ENCODE measurements at places on chromosomes 5 and 9. TPM values are rescaled to one million over a fixed set of nuclear protein-coding genes. Genes with fewer than 3 reads are reported as not detected.
A peak's percentile ranks its signal among the peaks of the same experiment; 100 is the strongest.

GRCh38 chr9:93111371-93112115, 15.5 kb downstream of the CARD19 start:
- no peak overlapping the region for H3K4me3 ChIP-seq
- H3K27me3 ChIP-seq: no peaks in the 10 kb centered on the region
- no peak for DNase-seq
- peaks cover 14% of the 10 kb centered on the region for H3K4me1 ChIP-seq

CCIN gene
- 0.21 TPM for polyA plus RNA-seq

GRCh38 chr5:82290908-82291307, 12.8 kb upstream of the RPS23 start:
- no peak for DNase-seq
- peaks cover 14% of the 10 kb centered on the region for H3K4me1 ChIP-seq
- no peak overlapping the region for H3K27ac ChIP-seq
- H3K4me3 ChIP-seq: no peak overlapping the region
- no peaks in the 10 kb centered on the region for H3K27me3 ChIP-seq

DNA sequence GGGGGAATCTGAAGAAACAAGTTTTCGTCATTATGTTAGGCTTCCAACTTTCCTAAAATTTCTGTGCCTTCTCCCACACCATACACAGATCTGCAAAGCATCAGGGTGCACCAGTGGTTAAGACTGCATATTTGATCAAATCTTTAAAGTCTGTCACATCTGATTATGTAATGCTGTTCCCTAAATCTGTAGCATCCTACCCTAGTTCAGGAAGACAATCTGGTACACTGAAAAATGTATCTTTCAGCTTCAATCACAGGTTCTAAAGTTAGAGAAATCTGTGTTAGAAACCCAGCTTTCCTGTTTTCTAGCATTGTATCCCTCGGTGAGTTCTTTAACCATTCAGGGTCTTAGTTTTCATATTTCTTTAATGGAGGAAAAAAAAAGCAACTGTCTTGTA, 3.9 kb downstream of the SSBP2 start:
- no peak overlapping the region for H3K4me3 ChIP-seq
- no peak overlapping the region for H3K27ac ChIP-seq
- no peaks in the 10 kb centered on the region for H3K4me1 ChIP-seq
- no peaks in the 10 kb centered on the region for H3K27me3 ChIP-seq

- no peaks in the 10 kb centered on the region for H3K36me3 ChIP-seq
- H3K27me3 ChIP-seq: no peaks in the 10 kb centered on the region
- H3K4me1 ChIP-seq: no peaks in the 10 kb centered on the region
- no peak overlapping the region for H3K4me3 ChIP-seq
- DNase-seq: no peak
These were observed 94.3 kb downstream of the RPS23 start for GRCh38 chr5:82183828-82184227.

DNA sequence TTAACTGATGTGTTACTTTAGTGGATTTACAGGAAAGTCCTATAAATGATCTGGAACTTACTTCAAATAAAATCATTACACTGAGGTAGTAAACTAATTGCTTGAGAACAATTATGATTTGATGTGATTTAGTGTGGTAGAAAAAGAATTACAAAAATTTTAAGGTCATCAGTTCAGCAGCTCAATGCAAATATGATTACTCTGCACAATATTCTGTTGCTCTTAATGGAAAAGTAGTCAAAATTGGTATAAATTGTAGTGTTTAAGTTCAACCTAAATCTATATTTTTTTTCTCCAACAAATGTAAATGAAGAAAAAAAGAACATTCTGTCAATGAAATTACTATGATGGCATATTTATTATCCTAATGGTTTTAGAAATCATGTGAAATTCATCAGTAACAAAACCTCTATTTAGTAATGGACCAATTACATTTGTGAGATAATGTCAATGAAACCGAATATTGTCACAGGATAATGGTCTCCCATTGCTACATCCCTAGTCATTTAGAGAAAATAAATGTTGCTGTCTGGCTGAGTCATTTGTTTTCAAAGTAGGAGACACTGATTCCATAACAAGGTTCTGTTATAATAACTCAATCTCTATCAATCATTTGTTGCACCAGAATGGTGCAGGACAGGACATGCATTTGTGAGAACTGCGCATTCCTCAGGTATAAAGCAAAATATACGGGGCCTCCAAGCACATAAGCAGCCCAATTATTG, 177.1 kb downstream of the NFIB start:
- DNase-seq: no peak
- no peaks in the 10 kb centered on the region for H3K36me3 ChIP-seq
- no peak overlapping the region for H3K27ac ChIP-seq

PTPRD gene
- polyA plus RNA-seq: 19.8 TPM

GRCh38 chr5:55176176-55176818, 3.3 kb upstream of the CDC20B start:
- H3K27ac ChIP-seq: no peak overlapping the region
- H3K27me3 ChIP-seq: peaks cover 28% of the 10 kb centered on the region
- DNase-seq: peak; percentile 88
- H3K4me3 ChIP-seq: peak overlapping the region; percentile 61
- H3K36me3 ChIP-seq: no peaks in the 10 kb centered on the region
- peaks cover 7% of the 10 kb centered on the region for H3K4me1 ChIP-seq

GRCh38 chr5:151249281-151249680, 3.7 kb upstream of the GM2A start:
- no peak overlapping the region for H3K27ac ChIP-seq
- DNase-seq: no peak
- H3K36me3 ChIP-seq: no peaks in the 10 kb centered on the region
- H3K27me3 ChIP-seq: no peaks in the 10 kb centered on the region

GRCh38 chr9:33029231-33029786, 4.2 kb downstream of the DNAJA1 start:
- H3K4me3 ChIP-seq: no peak overlapping the region
- DNase-seq: no peak
- H3K27ac ChIP-seq: no peak overlapping the region
- peaks cover 79% of the 10 kb centered on the region for H3K36me3 ChIP-seq
- no peaks in the 10 kb centered on the region for H3K27me3 ChIP-seq

PDCD1LG2 gene
- not detected for polyA plus RNA-seq

PCSK1 gene
- 0.97 TPM for polyA plus RNA-seq

PAXX gene
- 56.8 TPM for polyA plus RNA-seq

CCNG1 gene
- polyA plus RNA-seq: 165 TPM

- H3K4me1 ChIP-seq: no peaks in the 10 kb centered on the region
- peaks cover 8% of the 10 kb centered on the region for H3K36me3 ChIP-seq
- no peak overlapping the region for H3K4me3 ChIP-seq
- no peak for DNase-seq
- no peak overlapping the region for H3K27ac ChIP-seq
These were observed 24.8 kb downstream of the HRH2 start for GRCh38 chr5:175682664-175683063.

DNA sequence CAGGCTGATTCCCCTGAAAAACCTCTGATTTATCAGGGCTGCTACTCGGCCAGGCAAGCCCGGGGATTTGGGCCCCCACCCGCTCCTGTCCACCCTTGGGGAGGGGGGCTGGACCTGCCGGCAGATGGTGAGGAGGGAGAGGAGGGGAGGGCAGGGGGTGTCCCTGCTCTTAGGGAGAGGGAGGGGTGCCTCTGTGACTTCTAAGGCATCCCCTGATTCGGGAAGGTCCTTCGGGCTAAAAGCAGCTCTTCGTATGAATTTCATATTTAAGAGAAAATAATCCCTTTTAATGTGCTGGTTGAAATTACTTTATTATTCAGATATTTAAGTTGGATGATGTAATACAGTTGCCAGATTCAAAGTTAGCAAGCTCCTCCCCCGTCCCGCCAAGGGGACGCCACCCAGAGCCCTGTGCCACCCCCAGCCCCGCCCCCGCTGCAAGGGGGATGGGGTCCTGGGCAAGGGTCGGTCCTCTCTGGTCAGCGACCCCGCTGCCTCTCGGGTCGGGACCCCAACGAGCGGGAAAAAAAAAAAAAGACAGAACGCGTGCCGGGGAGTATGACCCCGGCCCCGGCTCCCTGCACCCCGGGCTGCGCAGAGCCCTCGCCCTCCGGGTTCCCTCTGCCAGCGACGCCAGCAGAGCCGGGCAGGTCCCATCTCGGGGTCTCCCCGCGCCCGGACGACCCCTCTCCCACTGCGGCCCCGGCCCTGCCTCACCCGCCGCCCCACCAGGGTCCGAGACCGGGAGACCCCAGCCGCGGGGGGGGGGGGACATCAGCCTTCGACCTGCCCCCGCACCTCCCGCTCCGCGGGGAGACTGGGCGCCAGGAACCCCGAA, 12.4 kb downstream of the LHX3 start:
- no peak overlapping the region for H3K27ac ChIP-seq
- no peak for DNase-seq
- H3K27me3 ChIP-seq: peaks cover 78% of the 10 kb centered on the region
- no peaks in the 10 kb centered on the region for H3K36me3 ChIP-seq

DNA sequence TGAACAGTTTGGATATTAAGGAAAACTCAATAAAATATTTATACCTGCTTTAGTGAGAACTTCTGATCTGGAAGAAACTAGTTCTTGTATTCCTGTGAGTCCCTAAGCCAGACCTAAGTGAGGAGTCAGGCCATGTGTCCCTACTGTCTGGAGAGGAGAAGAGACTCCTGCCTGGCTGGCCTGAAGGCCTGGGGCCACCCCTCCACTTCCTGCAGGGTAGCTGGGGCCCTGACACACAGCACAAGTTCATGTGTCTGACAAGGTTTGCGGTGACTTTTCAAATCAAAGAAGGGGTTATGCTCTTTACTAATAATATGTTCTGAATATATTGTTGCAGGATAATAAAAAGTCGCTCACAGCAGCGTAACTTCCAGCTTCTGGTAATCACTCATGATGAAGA, 16.1 kb upstream of the IL13 start:
- no peak overlapping the region for H3K4me3 ChIP-seq
- H3K4me1 ChIP-seq: peaks cover 5% of the 10 kb centered on the region
- peaks cover 35% of the 10 kb centered on the region for H3K36me3 ChIP-seq

DNA sequence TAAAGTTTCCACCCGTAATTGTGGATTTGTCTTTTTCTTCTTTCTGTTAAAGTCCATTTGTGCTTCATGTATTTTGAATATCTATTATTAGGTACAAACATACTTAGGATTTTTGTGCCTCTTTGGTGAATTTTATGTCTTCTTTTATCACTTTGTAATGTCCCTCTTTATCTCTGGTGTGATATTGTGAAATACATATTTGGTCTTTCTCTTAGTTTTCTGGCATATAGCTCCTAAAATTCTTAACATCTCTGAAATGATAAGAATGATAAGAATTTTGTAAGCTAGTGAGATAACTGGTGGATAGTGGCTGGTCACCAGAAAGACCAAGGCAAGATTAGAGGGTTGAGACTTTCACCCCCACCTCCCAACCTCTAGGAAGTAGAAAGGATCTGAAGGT, 111.1 kb downstream of the KCTD16 start:
- H3K4me3 ChIP-seq: no peak overlapping the region
- H3K27ac ChIP-seq: no peak overlapping the region
- H3K27me3 ChIP-seq: no peaks in the 10 kb centered on the region
- DNase-seq: no peak
- no peaks in the 10 kb centered on the region for H3K4me1 ChIP-seq
- no peaks in the 10 kb centered on the region for H3K36me3 ChIP-seq

GRCh38 chr5:115850744-115851416, 9.1 kb downstream of the AP3S1 start:
- H3K4me3 ChIP-seq: no peak overlapping the region
- no peak overlapping the region for H3K27ac ChIP-seq
- no peaks in the 10 kb centered on the region for H3K4me1 ChIP-seq
- DNase-seq: no peak

DNA sequence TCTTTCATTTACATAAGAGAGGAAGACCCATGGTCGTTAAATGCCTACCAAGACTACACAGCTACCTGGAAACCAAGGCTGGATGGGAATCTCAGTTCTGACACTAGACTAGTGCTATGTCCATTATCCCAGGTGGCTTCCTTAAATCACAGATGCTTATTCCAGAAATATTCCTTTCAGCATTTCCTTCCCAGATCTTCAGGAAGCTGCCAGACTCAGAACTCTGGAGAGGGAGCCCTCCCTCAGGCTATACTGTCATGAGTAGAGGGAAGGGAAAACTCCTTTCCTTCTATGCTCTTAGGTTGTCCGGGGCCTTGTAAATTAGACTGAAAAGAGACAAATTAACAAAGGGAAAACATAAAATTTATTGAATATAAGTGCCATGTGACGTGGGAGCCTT, 20.8 kb downstream of the FREM1 start:
- H3K27ac ChIP-seq: no peak overlapping the region
- H3K4me3 ChIP-seq: no peak overlapping the region
- H3K4me1 ChIP-seq: peaks cover 2% of the 10 kb centered on the region
- H3K36me3 ChIP-seq: no peaks in the 10 kb centered on the region

TMEM174 gene
- polyA plus RNA-seq: not detected

DNA sequence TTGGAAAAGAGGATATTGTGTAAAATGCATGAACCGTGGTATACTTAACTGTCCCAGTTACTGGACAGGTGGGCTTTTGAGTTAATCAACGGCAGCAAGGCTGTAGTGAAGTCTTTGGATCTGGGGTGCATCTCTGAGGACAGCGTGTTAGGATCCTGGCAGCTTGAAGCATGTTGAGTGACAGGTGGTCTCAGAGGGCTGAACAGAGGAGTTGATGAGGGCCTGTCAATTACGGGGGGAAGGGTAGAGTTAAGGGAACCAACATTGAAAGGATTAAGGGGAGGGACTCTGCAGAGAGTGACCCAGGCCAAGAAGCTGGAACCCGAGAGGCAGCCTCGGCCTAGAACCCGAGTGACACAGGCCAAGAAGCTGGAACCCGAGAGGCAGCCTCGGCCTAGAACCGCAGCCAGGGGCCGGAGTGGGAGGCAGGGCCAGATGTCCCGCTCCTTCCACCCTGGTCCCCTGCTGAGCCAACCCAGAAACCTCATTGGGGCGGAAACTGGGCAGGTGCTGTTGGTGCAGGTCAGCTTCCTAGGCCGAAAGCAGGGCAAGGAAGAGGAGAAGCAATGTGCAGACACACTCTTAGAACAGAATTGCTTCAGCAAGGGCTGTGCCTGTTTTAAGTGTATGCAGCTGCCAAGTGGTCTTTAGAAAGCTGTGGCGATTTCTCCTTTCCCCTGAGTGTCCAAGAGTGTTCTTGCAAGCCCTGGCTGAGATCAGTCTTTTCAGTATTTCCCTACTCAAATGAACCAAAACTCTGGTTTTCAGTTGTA, 62.0 kb downstream of the ANKRD33B start:
- H3K27me3 ChIP-seq: no peaks in the 10 kb centered on the region
- no peaks in the 10 kb centered on the region for H3K36me3 ChIP-seq
- DNase-seq: no peak

- peaks cover 4% of the 10 kb centered on the region for H3K4me1 ChIP-seq
- no peak overlapping the region for H3K4me3 ChIP-seq
- no peak for DNase-seq
- no peaks in the 10 kb centered on the region for H3K36me3 ChIP-seq
- no peaks in the 10 kb centered on the region for H3K27me3 ChIP-seq
These were observed 23.7 kb downstream of the PTGS1 start for GRCh38 chr9:122394265-122395125.

DNA sequence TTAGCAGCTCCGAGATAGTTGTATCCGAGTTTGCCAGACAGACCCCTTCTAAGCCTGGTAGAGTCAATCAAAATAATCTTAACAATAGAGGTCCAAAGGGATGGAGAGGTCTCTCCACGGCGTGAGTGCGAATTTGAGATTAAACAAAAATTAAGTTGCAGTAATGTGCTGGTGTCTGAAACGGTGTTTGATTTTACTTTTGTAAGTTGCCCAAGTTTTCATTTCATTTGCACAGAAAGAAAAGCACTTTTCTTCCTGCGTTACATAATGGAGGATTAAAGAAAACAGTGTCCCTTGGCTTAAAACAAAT, 1.2 kb downstream of the IRX1 start:
- H3K27me3 ChIP-seq: peaks cover 83% of the 10 kb centered on the region
- no peaks in the 10 kb centered on the region for H3K36me3 ChIP-seq
- peak overlapping the region; percentile 57 for H3K4me3 ChIP-seq
- no peak for DNase-seq
- no peak overlapping the region for H3K27ac ChIP-seq

GRCh38 chr5:156391139-156391538, 64.2 kb downstream of the SGCD start:
- no peaks in the 10 kb centered on the region for H3K4me1 ChIP-seq
- no peaks in the 10 kb centered on the region for H3K36me3 ChIP-seq
- H3K27ac ChIP-seq: no peak overlapping the region
- H3K27me3 ChIP-seq: no peaks in the 10 kb centered on the region
- no peak for DNase-seq
